ENCODE measurements at places on chromosomes 16 and 17.
A peak's percentile ranks its signal among the peaks of the same experiment; 100 is the strongest.

DNA sequence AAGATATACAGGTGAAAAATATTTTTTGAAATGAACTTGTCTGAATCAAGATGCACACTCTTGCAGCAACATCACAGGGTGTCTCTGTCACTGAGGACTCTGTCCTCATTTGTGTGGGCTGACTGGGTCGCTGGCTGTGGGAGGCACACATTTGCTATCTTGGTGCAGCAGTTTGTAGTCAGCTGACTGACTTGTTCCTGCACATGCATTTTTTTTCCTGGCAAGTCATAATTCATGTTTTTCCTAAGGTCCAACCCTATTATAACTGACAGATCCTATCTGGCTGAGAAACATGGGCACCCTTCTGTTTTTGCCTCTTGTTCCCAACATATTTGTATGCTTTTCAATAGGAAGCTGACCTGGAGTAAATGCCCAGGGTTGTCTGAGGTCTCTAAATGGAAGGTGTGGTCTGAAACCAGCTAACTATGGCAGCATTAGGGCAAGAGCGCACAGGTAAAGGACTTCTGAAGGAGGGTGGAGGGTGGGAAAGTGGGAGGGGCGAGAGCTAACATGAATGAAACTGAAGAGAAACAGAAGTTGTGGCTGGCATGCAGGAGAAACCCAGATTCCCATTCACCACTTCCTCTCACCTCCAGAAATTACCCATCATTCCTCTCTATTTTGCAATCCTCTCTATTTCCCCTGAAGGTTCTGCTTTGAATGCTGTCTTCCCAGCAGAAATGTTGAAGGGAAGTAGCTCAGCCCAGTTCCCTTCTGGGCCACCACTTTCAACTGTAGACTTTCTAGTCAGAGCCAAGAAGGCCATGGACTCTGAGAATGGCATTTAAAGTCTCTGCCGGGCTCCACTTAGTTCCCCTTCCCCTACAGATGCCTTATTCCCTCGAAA is 166.1 kb downstream of the PRKCA start:
- DNase-seq = peak; percentile 86

GRCh38 chr16:10660950-10661635 is 33.6 kb downstream of the TEKT5 start:
- no peak for DNase-seq

- no peak for DNase-seq
Measured at GRCh38 chr16:15916323-15916722, 27.9 kb upstream of the CEP20 start.

- no peak for DNase-seq
Measured at GRCh38 chr17:33776903-33777302, 478.2 kb upstream of the CCL2 start.

DNA sequence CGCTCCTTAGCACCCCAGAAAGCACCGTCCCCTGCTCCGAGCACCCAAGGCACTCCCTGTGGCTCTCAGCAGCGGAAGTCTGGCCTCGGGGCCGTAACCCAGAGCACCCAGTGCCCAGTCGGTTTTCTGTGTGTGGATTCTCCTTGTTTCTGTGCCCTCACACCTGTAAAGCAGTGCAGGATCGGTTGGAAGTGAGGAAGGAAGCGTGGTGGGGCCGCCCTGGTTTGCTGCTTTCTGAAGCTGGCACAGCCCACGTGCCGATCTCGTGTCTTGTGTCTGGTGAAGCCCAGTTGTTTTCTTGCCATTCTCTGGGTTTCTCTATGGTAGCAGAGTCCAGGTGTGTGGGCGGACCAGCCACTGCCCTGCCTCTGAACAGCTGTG is 3.7 kb downstream of the ACSF3 start:
- DNase-seq = no peak

- DNase-seq = no peak
Measured at GRCh38 chr17:29620271-29620670, 2.4 kb downstream of the CORO6 start.

GRCh38 chr16:82011199-82011641 is at the start of gene SDR42E1:
Gene SDR42E1 (minus strand): TSS chr16:82011470. CDS start chr16:82000858, 10,612 bp downstream.
- no peak for DNase-seq

GRCh38 chr17:44774271-44775135 is 15.7 kb downstream of the ADAM11 start:
- DNase-seq = peak; percentile 70

DNA sequence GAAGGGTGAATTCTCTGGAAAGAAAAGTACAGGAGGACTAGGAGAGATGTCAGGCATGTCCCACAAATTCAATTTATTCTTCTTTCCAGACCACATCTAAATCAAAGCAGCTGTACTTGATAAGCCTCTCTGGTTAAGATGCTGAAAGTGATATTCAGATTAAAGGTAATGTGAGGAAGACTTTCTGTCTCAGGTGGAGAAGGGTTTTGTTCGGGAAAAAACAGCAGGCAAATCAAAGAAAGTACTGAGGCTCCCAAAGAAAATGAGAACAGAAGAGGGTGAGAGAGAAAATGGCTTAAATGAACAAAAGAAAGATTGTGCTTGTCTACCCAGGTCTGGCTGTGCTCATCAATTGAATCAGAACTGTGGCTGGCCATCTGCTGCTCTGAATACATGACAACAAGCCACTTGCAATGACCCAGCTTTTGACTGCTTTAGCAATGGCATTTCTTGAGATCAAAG is 55.6 kb downstream of the MMD start:
- no peak for DNase-seq

GRCh38 chr16:49875806-49876715 is 20.1 kb upstream of the ZNF423 start:
- no peak for DNase-seq

DNA sequence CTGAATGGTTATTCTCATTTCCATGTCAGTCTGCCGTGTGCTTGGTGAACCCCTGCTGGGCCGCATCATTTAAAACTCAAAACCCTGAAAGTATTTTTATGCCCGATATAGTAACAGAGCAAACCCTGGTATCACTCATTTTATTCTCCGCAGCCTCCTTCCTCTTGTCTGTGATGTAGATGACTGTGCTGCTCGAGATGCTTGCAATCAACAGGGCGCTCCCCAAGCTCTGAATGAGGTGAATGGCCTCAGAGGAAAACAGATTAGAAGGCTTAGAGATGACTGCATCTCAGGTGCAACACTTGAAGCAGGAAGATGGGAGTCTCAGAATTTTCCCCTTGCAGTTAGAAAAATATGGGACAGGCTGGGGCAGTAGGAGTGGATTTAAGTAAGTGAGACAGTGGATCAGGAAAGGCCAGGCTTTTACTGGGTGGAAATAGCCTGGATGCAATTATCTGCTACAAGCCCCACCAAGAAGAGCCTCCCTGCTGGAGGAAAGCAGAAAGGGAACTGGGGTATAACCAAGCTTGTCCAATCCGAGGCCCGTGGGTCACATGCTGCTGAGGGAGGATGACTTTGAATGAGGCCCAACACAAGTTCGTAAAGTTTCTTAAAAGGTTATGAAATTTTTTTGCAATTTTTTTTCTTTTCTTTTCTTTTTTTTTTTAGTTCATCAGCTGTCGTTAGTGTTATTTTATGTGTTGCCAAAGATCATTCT is 166.9 kb downstream of the CDH13 start:
- DNase-seq = no peak

DNA sequence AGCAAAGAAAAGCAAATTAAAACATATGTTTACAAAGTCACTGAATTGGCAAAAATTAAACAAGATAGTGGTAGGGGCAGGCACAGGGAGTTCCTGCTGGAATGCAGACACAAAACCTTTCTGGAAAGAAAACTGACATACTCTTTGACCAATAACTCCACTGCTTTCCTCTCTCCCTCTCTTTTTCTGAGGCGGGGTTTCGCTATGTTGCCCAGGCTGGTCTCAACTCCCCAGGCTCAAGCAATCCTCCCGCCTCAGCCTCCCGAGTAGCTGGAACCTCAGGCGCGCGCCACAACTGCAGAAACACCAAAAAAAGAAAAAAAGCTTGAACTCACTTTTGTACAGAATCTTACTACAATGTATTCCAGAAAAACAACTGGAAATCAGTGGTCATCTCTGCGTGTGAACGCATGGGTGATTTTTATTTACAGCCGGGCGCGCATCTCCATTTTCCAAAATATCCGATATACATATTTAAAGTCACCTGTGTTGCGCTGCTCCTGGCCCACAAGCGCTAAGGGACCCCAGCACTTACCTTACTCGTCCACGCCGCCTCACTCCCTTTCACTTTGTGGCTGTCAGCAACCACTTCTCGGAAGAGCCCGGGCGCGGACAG is 480 bp downstream of the TXNL4B start:
- no peak for DNase-seq

- no peak for DNase-seq
Measured at GRCh38 chr17:80345841-80346497, 69.0 kb upstream of the ENDOV start.

GRCh38 chr16:64174327-64174726 is 947.5 kb downstream of the CDH11 start:
- DNase-seq = no peak

- DNase-seq = no peak
Measured at GRCh38 chr16:51407921-51408320, 256.9 kb upstream of the SALL1 start.

- peak; percentile 41 for DNase-seq
Measured at GRCh38 chr17:36149296-36149820, 27.1 kb downstream of the TBC1D3B start.

DNA sequence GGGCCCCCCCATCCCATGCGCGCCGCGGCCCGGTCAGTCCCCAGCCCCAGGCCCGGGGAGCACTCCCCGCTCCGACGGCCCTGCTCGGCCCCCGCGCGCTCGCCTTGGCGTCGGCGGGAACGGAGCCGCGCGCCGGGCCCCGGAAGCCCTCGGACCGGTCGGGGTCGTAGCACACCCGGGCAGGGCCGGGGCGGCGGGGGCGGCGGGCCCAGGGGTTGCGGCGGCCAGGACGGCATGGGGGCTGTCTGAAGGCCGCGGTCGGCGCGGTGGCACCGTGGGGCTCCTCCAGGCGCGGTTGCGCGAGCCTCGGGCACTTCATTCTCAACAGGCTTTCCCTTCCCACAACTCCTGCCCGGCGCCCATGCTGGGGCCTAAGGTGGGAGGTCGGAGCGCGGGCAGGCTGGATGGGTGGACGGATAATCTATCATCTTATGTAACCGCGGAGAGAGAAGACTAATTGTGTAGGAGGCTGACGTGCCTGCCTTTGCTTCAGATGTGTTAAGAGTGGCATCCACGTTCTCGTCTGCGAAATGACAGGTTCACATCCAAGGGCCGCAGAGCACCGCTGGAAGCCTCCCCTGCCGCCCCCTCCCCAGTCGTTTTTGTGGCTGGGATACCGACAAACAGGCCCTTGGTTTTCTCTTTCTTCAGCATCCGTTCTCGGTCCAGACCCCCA is 708 bp downstream of the BAIAP2 start:
- no peak for DNase-seq

GRCh38 chr16:49588729-49589384 is 215.3 kb downstream of the C16orf78 start:
- no peak for DNase-seq

DNA sequence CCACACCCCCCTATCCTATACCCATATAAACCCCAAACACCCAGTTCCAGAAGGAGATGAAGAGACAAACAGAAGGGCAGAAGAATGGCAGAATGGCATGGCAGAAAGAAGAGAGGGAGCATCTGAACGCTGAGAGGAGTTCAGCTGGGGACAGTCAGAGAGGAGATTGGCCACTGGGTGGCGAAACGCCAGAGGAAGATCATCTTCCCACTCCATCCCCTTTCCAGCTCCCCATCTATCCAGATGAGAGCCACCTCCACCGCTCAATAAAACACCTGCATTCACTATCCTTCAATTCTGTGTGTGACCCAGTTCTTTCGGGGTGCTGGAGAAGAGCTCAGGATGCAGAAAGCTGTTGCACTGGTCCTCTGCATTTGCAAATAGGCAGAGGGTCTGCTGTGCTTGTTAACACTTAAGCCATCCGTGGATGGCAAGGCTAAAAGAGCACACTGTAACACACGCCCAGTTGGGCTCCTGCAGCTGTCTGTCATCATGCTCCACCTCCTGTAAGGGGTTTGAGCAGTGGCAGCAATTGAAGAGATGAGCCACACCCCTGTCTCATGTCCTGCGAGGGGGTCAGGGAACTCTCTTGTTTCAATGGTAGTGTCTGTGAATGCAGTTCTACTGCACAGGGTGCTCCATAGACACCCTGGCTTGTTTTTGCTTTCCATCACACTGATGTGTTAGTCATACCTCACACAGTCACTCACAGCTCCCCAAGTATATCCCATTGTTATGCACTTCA is 1034.8 kb upstream of the RBFOX1 start:
- DNase-seq = no peak

GRCh38 chr17:28174352-28175046 is 132.0 kb downstream of the NLK start:
- DNase-seq = peak; percentile 37

GRCh38 chr17:75825149-75825552 is 19.1 kb downstream of the UNC13D start:
- no peak for DNase-seq

GRCh38 chr17:41057547-41057946 is 2.4 kb downstream of the KRTAP2-3 start:
- DNase-seq = no peak

GRCh38 chr16:15647294-15648014 is 2.6 kb upstream of the NDE1 start:
- no peak for DNase-seq

- DNase-seq = no peak
Measured at GRCh38 chr16:12891836-12892235, 9.6 kb upstream of the SHISA9 start.

DNA sequence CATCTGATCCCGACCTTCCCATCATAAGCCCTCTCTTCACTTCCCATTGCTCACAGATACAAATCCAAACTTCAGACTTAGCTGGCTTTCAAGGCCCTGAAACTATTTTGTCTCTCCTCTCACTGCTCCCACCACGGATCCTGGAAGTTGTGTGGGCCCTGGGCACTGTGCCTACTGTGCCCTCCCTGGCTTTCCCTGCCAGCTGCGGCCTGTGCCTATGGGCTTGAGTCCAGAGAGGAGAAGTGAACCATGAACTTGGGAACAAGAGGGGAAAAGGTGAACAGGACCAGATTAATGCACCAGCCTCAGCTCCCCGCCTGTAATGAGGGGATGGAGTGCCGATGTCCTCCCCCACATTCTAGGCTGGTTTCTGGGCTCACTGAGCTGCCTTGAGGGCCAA is 18.9 kb upstream of the KCNJ12 start:
- no peak for DNase-seq

GRCh38 chr16:4936991-4937781 is at the start of gene PPL:
Gene PPL (minus strand): TSS chr16:4937148. CDS start chr16:4937045, 103 bp downstream.
- DNase-seq = no peak

DNA sequence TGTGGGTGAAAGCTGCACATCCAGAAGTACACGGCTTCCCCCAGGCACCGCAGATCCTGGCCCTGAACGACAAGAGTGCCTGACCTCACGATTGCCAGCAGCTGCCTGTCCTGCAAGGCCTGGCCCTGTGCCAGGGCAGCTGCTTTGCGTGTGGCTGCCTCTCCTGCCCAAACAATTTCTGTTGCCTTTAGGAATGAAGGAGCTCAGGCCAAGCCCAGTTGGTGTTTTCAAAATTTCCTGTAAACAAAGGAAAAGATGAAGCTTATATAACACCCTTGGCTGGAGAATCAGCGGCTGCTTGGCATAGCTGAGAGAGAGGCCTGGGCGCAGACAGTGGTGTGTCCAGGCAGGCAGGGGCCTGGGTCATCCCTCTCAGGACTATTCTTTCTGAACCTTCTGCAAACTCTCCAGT is 11.7 kb upstream of the SLC47A2 start:
- DNase-seq = no peak
